T-helper 2 cell treated with Interferon-gamma antibody and Interleukin-4, amounts not matched to agents 5 μg/mL and 100 μg/mL, for 36 hours (primary cell): ENCODE measurements at places on chromosomes 16 and 17.

- no peaks in the 10 kb centered on the region for H3K36me3 ChIP-seq
- H3K27me3 ChIP-seq: no peaks in the 10 kb centered on the region
- H3K27ac ChIP-seq: no peak overlapping the region
- H3K4me3 ChIP-seq: no peak overlapping the region
- H3K4me1 ChIP-seq: no peaks in the 10 kb centered on the region
- DNase-seq: no peak
Observed at GRCh38 chr16:61500851-61501250, 535.4 kb downstream of the CDH8 start.

DNA sequence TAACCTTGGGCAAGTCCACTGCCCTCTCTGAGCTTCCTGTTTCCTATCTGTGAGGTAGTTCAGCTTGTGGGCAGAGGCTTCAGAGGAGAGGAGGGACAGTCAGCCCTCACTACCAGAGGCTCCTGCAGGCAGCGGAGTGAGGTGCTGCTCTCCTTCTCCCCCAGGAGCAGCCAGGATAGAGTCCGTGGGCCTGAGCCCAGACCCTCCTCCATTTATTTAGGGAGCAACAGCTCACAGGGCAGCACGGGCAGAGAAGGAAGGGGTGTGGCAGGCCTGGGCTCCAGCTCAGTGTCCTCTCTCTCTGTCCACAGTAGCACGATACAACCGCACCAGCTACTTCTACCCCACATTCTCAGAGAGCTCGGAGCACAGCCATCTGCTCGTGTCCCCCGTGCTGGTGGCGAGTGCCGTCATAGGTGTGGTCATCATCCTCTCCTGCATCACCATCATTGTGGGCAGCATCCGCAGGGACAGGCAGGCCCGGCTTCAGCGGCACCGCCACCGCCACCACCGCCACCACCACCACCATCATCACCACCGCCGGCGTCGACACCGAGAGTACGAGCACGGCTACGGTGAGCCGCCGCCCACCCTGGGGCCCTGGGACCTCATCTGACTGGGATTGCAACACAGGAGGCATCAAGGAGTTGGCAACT, 42.3 kb downstream of the BEAN1 start:
- no peaks in the 10 kb centered on the region for H3K36me3 ChIP-seq
- no peak for DNase-seq
- H3K4me3 ChIP-seq: no peak overlapping the region
- peaks cover 15% of the 10 kb centered on the region for H3K27me3 ChIP-seq
- H3K4me1 ChIP-seq: peaks cover 6% of the 10 kb centered on the region
- no peak overlapping the region for H3K27ac ChIP-seq

DNA sequence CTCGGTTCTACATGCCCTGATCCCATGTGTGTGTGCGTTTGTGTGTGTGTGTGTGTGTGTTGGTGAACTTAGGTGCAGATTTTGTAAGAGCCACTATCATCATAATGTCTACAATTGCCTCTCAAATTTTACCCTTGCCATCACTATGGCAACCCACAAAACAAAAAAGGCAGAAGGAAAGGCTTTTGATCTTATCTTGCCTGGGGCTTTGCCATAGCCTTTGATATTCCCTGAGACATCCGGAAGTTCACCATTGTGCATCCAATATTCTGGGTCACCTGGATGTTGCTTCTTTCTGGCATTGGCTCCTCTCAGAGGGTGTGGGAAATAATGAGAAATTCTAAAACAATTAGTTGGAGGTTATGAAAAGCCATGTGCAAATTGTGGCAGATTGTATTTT, 114.7 kb downstream of the HAPSTR1 start:
- no peaks in the 10 kb centered on the region for H3K4me1 ChIP-seq
- H3K27ac ChIP-seq: no peak overlapping the region
- DNase-seq: no peak
- H3K4me3 ChIP-seq: no peak overlapping the region
- no peaks in the 10 kb centered on the region for H3K36me3 ChIP-seq

- no peak overlapping the region for H3K27ac ChIP-seq
- H3K4me3 ChIP-seq: no peak overlapping the region
- DNase-seq: peak; percentile 6
- no peaks in the 10 kb centered on the region for H3K27me3 ChIP-seq
- no peaks in the 10 kb centered on the region for H3K4me1 ChIP-seq
- no peaks in the 10 kb centered on the region for H3K36me3 ChIP-seq
Observed at GRCh38 chr16:86901483-86901882, 323.1 kb downstream of the FOXL1 start.

DNA sequence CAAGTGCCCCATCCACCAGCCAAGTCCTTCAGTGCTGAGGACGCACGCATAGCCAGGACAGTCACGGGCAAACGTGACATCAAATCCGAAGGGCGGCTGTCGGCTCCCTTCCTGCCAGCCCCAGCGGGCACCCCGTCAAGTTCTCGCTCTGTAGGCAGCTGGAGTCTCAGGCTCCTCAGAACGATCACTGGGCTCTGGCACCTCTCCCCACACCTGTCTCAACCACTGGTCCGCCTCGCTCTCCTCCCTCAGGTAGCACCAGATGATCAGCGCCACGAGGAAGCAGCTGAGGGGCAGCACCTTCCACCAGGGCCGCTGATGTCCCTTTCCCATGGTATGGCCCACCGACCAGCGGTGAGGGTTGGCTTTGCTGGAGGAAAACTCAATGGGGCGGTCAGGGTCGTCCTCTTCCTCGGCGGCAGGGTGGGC, 422 bp downstream of the UQCC4 start:
- peak overlapping the region; percentile 92 for H3K4me3 ChIP-seq
- peak overlapping the region; percentile 99 for H3K27ac ChIP-seq
- DNase-seq: no peak
- H3K4me1 ChIP-seq: peaks cover 16% of the 10 kb centered on the region

DNA sequence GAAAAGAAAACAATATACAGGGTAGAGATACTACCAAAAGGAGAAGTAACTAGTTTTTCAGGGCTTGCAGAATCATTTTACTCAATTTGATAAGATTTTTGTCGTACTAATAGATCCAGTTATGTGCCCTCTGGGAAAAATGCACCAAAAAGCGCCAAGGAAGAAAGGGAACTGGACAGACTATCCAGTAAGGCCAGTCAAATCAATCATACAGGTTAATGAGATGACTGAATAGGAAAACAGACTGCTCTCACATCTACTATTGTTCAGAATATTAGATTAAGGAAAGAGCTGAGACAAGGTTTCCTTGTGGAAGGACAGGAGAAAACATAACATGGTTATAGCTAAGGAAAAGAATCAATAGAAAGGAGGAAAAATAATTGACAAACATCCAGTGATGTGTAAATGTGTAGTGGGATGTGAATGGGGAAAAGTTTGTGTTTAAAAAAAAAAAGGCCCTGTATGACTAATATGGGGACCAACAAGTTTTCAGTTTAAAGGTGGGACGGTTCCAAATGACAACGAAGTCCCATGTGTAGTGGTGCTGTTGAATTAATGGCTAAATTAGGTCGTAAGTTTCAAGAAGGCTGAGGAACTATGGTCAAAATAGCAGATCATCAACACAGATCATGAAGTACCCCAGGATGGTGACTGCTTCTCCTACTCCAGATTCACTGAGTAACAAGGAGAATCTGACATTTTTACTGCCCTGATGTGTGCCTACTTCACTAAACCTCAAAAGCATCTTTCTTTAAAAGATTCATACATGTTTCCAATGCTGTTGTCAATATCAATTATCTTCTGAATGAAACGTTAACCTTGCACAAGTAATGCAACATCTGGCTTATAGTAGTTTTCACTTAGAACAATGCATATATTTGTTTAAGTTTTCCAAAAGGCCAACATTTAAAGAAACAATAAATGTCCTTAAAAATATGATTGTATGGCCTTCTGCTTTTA, 40.7 kb downstream of the BRIP1 start:
- no peaks in the 10 kb centered on the region for H3K27me3 ChIP-seq
- no peak for DNase-seq
- no peak overlapping the region for H3K4me3 ChIP-seq
- peaks cover 66% of the 10 kb centered on the region for H3K36me3 ChIP-seq
- H3K4me1 ChIP-seq: peaks cover 7% of the 10 kb centered on the region

- no peaks in the 10 kb centered on the region for H3K27me3 ChIP-seq
- peaks cover 38% of the 10 kb centered on the region for H3K36me3 ChIP-seq
- peaks cover 11% of the 10 kb centered on the region for H3K4me1 ChIP-seq
- H3K27ac ChIP-seq: no peak overlapping the region
- DNase-seq: peak; percentile 32
Observed at GRCh38 chr17:66459811-66460270, 157.4 kb downstream of the PRKCA start.

DNA sequence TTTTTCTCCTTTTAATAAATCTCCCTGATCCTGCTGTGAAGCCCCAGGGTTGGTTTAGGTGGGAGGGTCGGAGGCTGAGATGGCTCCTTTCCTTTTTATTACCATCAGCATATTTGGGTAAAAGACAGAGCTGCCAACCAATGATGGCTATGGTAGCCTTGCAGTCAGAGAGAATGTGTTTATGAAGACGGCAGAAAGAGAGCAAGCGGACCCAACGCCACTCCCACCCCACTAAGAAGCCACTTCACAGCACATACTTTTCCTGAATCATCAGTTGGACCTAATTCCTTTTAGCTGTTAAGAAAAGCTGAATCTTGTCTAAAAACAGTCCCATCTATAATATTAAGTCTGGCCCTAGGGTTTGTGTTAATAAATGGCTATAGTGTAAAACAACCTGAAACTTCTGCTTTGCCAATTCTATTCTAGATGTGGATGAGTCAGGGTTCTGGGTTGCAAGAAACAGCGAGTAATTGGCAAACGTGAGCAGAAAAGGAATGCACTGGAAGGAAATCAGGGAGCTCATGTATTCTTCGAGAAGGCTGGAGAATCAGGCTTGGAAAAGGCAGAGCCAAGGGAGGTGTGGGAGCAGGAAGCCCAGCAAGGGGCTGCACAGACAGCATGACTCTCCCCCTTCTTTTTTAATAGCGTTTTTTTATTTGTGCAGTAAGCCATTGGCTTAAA, 34.0 kb upstream of the PRKCA start:
- H3K36me3 ChIP-seq: no peaks in the 10 kb centered on the region
- H3K27me3 ChIP-seq: peaks cover 2% of the 10 kb centered on the region
- no peak overlapping the region for H3K4me3 ChIP-seq
- no peak overlapping the region for H3K27ac ChIP-seq

DNA sequence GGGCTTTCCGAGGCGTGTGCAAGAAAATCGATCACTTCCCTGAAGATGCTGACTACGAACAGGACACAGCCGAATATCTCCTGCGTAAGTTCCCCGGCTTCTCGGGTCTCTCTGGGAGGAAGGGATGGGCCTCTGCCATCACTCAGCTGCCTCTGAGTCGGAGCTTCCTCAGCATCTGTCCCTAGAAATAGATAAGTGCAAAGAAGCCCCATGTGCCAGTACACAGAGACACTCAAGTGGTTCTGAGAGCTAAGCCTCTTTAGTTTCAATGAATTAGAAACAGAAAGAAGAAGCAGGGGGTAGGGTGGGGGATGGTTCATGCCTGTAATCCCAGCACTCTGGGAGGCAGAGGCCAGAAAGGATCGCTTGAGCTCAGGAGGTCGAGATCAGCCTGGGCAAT, 90.6 kb downstream of the CACNG3 start:
- no peak overlapping the region for H3K27ac ChIP-seq
- no peak for DNase-seq
- no peaks in the 10 kb centered on the region for H3K36me3 ChIP-seq
- H3K27me3 ChIP-seq: no peaks in the 10 kb centered on the region
- peaks cover 4% of the 10 kb centered on the region for H3K4me1 ChIP-seq

DNA sequence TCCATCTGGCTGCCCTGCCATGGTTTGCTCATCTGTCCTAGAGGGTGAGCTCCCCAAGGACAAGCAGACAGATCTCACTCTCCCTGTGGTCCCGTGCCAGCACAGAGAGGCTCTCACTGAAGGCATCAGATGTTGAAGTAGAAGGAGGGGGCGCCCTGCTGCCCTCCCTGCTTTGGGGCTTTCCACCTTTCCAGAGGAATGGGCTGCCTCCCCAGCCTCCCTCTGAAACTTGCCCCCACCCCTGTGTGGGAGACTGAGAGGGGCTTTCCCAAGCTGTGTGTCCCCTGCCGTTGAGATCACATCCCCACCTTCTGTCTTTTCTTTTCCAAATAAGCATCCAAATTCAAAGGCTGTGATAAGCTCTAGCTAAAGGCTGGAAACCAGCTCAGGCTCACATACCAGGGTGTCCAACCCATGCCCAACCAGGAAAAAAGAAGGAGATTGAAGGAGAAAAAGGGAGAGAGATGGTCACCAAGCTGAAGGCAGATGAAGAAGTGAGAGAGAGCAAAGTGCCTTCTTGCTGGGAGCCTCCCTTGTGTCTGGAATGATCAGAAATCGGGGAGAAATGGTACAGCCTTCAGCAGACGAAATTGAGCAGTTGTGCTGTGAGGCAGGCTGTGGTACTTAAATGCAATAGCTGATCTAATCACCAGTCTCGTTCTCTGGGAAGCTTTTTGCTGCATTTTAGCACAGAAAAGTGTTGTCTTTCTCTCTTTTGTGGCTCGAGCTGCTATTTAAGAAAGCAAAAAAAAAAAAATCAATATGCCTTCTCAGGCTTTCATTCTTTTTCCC, 145.9 kb upstream of the LHX1 start:
- H3K4me1 ChIP-seq: no peaks in the 10 kb centered on the region
- H3K27ac ChIP-seq: no peak overlapping the region
- DNase-seq: no peak
- H3K27me3 ChIP-seq: peaks cover 28% of the 10 kb centered on the region
- H3K36me3 ChIP-seq: no peaks in the 10 kb centered on the region
- no peak overlapping the region for H3K4me3 ChIP-seq

DNA sequence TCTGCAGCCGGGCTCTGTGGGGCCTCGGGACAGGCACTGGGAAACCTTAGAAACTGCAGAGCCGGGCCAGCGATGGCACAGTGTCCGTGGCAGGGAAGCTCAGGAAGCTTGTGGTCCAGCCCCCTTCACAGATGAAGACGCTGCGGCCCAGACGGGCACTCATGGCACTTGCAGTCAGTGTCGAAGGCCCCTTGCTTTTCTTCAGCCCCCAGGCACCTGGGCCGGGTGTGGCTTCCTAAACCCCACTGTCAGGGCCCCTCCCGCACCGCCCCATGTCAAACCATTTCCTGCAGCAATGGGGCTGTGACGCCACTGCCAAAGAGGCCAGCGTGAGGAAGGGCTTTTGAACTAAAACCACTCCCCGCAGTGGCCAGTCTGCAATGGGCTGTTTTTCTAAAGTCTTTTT, 164.0 kb downstream of the LAT start:
- H3K27me3 ChIP-seq: no peaks in the 10 kb centered on the region
- H3K4me1 ChIP-seq: peaks cover 24% of the 10 kb centered on the region
- DNase-seq: peak; percentile 51
